ENCODE measurements at places on chromosomes 1 and 21.

DNA sequence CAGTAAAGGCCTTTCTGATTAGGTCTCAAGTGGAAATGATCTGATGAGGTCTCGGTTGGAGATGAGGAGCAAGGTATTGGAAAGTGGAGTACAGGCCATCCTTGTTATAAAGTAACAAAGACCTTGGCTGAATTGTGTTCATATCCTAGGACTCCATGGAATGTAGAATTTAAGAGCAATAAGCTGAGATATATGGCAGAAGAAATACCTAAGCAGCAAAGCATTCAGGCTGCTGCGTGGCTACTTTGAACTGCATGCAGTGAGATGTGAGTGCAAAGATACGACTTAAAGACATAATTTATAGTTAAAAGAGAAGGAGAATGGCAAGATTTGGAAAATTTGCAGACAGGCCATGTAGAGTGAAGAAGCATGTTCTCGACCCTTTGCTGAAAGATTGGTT lies 11.2 kb upstream of the XPR1 start:
- no peak for DNase-seq

- DNase-seq: peak; percentile 66
Measured at GRCh38 chr1:176073524-176074157, 133.4 kb downstream of the COP1 start.

DNA sequence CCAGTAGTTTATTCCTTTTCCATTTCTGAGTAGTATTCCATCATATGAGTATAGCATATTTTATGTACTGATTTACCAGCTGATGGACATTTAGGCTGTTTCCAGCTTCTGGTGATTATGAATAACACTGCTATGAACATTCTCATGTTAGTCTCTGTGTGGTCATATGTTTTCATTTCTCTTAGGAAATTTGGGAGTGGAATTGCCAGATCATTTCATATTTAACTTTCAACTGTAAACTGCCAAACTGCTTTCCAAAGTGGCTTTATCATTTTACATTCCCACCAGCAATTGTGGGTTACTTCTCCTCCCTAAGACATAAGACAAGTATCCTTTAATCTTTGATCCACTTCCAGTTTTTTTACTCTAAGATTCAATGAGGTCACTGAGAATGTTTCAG lies 85.7 kb upstream of the RALGPS2 start:
- DNase-seq: no peak

DNA sequence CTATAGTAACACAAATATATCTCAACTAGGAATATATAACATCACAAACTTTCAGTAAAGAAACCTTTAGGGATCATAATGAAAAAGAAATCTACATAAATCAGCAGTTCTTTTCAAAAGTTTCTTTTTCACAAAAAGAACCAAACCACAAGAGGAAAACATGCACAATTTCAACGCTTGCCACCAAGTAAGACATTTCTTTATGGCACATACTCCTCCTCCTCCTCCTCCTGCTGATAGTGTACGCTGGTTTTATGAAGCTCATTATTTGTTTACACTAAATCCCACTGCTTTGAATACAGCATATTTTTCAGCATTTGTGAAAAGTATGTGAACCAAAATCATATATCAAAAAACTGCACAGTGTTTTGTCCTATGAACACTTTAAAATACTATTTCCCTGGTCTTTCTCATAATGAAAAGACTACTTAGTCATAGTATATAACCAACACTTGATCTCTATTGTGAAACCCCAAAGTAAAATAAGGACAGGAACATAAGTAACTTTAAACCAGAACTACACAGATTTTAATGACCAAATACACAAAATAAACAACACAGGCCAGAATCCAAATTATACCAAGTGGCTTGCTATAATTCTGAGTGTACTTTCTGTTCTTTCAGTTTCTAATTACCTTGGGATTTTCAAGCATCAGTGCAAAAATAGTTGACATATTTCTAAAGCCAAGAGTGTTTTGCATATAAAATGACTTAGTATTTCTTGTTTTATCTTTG lies 184.2 kb downstream of the EIF4G3 start:
- DNase-seq: no peak

DNA sequence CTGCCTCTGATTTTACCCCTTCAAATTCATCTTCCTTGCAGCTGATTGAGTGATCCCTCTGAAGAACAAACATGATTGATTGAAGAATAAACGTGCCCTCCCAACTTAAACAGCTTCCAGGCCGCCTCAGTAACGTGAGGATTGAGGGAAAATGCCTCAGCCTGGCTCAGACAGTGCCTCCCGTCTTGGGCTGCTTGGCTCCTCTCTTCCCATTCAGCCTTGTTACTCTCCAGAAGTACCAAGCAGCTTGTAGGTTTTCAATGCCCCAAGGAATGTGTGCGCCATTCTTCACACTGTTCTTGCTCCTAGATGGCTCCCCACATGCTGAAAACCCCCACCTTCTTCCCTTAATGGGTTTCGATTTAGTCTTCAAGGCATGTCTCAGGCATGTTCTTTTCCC lies 51.8 kb downstream of the ST6GALNAC5 start:
- DNase-seq: no peak

- no peak for DNase-seq
Measured at GRCh38 chr1:89667691-89668090, 34.8 kb downstream of the LRRC8C start.

GRCh38 chr1:235504122-235504493 lies at the start of gene B3GALNT2:
Gene B3GALNT2 (minus strand): TSS chr1:235504452. CDS start chr1:235504252, 200 bp downstream.
- no peak for DNase-seq

DNA sequence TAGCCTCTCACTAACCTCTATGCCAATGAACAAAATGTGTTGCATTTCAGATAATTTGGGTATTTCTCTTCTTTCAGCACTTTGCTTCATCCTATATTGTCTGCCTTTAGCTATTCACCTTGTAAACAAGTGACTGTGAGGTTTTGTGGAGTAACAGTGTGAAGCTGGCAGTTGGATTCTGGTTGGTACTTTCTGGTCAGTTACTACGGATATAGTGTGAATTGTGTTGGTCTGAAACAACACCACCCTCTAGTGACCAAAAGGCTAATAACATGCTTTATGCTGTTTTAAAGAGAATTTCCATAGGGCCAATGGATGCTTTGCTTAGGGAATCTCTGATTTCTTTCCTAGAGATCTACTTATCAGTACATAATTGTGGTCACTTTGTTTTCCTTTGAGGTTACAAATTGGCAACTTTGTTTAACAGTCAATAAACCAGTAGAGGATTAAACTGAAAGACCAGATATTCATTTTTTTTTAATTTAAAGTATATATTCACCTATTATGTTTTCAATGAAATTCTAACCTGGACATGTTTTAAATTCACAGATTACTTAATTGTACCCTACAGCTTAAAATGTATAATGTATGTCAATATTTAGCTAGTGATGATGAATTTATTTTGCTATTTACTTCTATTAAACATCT lies 2.5 kb upstream of the PTGER3 start:
- peak; percentile 75 for DNase-seq

DNA sequence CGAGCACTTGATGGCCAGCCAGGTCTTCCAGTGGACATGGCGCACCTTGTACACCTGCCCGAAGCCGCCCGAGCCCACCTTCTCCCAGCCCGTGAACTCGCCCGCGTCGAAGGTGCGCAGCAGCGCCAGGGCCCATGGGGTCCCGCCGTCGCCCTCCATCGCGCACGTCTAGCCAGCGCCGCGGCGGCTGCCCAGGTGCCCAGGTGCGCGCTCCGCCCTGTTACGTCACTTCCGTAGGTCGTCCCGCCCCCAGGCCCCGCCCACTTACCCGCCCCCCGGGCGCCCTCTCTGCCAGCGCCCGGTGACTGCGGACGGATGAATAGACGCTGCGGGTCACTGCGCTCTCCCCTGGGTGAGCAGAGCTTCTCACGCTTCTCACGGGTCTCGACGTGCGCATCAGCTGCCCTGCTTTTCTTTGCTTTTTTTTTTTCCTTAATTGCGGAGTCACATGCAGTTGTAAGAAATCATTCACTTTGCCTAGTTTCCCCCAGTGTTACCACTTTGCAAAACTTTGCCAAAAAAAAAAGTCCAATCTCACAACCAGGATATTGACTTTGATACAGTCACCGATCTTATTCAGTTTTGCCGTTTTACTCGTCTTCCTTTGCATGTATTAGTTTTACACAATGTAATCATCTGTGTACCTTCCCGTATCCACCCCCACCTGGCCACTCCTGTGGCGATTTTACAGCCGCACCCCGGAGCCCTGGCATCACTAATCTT lies at the start of gene RIPK4:
TSS of gene RIPK4 (minus strand) at position 170 of the 723 bp plus-strand sequence. CDS start at position 159, 11 bp downstream.
- no peak for DNase-seq

DNA sequence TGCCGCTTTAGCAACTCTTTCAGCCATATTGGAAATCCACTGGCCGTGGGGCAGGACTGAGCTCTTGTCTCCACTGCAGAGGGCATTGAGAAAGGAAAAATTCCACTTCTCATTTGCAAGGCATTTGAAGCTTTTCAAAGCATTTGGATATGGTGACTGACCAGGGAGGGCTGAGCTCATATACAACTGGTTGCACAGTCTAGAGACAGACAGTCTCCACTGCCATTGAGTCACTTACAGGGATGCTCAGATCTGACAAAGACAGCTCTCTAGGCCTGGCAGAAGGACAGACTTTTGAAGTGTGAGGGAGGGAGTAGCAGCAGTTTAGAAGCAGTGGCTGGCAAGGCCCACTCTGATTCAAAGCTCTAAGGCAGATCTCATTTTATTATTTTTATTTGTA lies 24.2 kb downstream of the NCF2 start:
- no peak for DNase-seq

GRCh38 chr1:84060781-84061180 lies 61.8 kb upstream of the TTLL7 start:
- no peak for DNase-seq

- DNase-seq: no peak
Measured at GRCh38 chr1:67372136-67372535, 58.1 kb downstream of the SERBP1 start.

DNA sequence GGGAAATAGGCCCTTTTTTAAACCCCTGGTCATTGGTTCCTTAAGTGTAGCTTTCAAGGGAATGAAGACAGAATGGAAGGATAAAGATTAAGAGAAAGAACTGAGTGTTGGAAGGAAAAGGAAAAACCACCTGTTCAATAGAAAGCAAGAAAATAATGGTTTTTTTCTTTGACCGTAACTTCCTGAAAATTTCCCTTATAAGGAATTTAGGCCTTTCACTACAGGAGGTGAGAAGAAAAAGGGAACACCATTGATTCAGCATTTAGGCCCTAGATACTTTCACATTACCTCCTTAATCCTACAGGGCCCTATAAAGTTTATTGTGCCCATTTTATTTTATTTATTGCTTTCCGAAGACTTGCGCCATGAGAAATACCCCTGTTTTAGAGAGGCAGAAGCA lies 18.9 kb downstream of the KPNA6 start:
- no peak for DNase-seq

- DNase-seq: no peak
Measured at GRCh38 chr1:181175955-181176354, 87.5 kb downstream of the IER5 start.

DNA sequence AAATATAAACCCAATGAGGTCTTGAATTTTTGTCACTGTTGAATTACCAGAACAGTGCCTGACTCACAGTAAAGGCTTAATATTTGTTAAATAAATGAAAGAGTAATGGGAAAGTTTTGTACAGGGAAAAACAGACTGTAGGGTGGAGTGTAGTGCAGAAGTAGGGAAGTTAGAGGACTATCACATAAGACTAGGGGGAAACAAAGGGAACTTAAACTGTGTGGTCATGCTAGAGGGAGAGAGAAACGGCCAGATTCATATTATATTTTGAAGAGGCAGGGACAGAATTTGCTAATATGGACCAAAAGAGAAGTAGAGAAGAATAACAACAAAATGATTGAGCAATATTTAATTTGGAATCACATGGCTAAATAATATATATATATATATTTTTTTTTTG lies 14.8 kb downstream of the CTSK start:
- DNase-seq: no peak

- DNase-seq: no peak
Measured at GRCh38 chr1:94590203-94591137, 48.9 kb upstream of the F3 start.

- DNase-seq: no peak
Measured at GRCh38 chr1:225980005-225980836, 18.9 kb downstream of the SDE2 start.

- DNase-seq: no peak
Measured at GRCh38 chr1:157135646-157136045, 2.5 kb downstream of the ETV3 start.

DNA sequence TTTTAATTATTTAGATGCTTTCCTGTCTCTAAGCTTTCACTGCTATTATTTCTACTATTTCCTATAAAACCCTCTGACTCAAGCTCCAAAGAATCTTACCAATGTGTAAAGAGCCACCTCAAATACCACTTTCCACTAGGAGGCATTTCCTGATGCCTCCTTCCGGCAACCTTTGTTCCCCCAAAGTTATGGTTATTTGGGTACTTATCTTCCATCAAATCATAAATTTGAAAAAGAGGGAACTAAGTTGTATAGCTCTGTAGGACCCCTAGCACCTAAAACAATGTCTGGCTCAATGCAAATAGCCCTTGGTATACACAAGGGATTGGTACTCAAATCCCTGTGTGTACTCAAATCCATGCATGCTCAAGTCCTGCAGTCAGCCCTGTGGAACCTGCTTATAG lies 79.6 kb downstream of the NME7 start:
- no peak for DNase-seq

DNA sequence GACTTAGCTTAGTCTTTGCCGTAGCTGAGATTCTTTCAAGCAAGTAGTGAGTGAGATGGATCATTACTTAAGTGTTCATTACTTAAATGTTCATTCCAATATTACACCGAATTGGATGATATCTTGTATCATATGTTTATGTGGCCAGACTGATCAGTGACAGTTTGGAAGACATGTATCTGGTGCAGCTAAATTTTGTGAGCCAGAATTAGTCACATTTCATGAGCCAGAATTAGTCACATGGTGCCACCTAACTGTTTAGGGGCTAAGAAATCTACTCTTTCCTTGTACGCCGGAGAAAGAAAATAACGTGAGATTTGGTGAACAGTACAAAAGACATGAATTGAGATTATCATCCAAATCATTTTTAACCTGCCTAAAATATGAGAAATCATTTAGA lies 355.6 kb downstream of the USP25 start:
- DNase-seq: no peak

DNA sequence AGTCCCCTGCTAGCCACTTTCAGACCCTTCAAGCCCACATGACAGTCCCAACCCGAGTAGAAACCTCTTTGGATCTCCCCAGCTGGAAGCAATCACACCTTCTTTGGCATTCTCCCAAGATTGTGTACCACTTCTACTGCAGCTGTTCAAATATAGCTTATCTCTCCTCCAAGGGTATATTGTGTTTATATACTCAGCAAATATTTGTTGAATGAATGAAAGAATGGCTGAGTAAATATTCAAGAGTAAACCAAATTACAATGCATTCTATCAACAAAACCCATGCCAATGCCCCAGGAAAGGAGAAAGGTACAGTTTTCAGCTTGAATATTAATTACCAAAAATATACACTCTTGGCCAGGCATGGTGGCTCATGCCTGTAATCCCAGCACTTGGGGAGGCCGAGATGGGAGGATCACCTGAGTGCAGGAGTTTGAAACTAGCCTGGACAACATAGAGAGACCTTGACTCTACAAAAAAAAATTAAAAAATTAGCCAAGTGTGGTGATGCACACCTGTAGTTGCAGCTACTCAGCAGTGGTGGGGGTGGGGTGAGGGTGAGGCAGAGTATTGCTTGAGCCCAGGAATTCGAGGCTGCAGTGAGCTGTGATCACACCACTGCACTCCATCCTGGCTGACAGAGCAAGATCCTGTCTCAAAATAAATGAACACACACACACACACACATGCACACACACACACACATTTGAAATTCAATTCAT lies 68.5 kb downstream of the NIBAN1 start:
- no peak for DNase-seq

Data from hindlimb muscle (tissue), 1 donor.